Mesenteric fat pad (tissue), 1 donor: ENCODE measurements at places on chromosomes 16 and 17. TPM values are rescaled to one million over a fixed set of nuclear protein-coding genes. Genes with fewer than 3 reads are reported as not detected.

SP2 gene
- total RNA-seq = 12.7 TPM

SLC5A10 gene
- total RNA-seq = not detected

CDH13 gene
- total RNA-seq = 18.3 TPM

KRTAP9-8 gene
- not detected for total RNA-seq

GH1 gene
- not detected for total RNA-seq

CD19 gene
- 0.67 TPM for total RNA-seq

EVPL gene
- 0.16 TPM for total RNA-seq

HEATR9 gene
- total RNA-seq = not detected

CRHR1 gene
- not detected for total RNA-seq

SPATA22 gene
- total RNA-seq = not detected
